ENCODE measurements at places on chromosomes 6 and 20.
A peak's percentile ranks its signal among the peaks of the same experiment; 100 is the strongest.

- DNase-seq, result no peak
Measured at GRCh38 chr20:44081476-44081875, 105.5 kb downstream of the JPH2 start.

- DNase-seq, result no peak
Measured at GRCh38 chr20:13147971-13148370, 73.1 kb upstream of the ISM1 start.

DNA sequence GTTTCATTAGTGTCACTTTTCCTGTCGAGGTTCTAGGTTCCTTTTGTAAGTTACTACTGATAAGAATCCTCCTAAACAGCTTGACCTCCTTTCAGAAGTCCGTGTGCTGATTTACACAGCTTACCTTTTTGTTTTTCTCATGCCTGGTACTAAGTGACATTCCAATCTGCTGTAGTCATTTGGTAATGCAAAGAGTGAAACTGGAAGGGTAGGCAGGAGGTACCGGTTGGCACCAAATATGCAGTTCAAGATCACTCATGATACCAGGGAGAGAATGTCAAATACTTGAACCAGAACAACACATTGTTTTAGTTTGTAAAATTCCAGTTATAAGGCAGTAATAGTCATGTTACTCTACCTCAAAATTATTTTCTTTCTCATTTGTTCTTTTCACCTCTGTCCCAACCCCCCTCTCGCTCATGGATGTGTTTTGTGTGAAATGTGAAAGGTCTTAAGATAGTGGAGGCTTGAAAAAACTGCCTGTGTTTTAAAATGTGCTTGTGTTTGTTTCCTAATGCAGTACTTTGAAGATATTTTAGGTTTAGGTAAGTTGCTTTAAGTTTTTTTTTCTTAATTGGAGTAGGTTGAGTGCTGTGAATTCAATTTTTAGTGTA lies 23.2 kb downstream of the AFDN start:
- no peak for DNase-seq

DNA sequence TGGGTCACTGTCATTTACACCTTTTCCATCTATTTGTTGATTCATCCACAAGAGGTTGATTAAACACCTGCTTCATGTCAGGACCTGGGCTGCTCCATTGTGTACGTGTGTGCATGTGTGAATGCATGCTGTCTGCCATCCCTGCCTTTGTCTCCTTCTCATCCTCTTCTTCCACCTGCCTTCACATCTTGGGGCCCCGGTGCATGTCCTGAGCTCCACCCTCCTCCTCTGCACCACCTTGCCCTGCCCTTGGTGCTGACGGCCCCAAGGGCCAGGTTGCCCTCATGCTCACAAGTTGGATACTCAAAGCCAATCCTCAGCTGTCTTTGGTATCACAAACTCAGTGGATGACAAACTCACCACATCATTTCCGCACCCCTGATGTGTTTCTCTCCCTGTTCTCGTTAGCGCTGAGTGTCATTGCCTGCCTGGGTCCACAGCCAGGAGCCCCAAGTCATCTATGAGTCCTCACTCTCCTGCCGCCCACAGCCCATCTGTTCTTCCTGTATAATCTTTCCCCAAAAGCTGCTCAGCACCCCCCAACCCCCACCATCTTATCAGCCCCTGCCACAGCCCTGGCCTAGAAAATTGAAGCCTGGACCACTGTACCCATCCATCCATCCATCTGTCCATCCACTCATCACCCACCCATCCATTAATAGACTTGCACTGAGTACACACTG lies 85.0 kb downstream of the SRC start:
- DNase-seq, result no peak

GRCh38 chr6:30682143-30683117 lies 4.0 kb downstream of the PPP1R18 start:
- peak; percentile 72 for DNase-seq

DNA sequence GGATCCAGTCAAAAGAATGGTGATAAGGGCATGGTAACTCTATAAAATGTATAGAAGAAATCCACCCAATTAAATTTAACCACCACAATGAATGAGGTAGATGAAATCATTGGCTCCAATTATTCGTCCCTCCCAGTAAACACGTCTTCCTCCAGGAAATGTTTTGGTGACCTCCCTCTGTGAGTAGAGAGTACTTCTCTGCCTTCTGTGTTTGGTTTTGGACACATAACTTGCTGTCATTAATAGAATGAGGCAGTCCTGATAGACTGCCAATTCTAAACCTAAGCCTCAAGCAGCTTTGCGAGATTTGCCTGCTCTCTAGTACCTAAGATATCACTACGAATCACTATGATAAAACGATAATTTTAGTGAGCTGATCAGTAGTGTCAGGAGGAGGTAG lies 632.8 kb downstream of the HDGFL1 start:
- no peak for DNase-seq

DNA sequence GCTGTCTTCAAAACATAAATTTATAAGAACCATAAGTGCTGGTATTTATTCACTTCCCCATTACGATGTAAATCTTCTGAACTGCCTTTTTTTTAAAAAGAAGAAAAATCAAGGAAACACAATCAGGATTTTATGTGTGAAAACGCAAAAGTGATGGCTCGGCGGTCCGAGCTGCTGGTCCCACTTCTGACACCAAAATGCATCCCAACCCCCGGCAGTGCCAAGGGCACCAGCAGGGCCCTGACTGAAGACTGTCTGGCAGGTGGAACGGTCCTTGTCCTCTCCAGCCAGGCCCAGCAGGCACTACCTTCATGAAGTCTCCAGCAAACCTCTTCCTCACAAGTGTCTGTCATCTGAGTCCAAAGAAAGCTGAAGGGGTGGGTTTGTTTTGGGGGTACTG lies 41.2 kb downstream of the TBC1D7 start:
- no peak for DNase-seq

GRCh38 chr6:113464960-113465359 lies 392.2 kb upstream of the MARCKS start:
- DNase-seq, result no peak

DNA sequence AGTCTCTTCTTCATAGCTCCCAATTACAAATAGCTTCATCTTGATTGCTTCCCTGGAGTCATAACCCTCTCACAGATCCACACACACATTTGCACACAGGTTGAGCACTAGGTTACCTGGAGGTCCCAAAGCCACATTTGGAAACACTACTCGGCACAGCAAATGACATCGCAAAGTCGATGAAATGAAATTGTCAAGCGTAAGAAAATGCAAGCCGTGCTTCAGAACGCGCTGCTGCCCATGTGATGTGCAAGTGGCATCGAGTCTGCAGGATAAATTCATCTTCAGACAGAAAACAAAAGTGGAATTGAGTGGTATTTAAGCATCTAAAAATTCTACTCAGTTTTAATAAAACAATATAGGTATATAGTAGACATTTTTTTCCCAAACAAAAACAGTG lies 298.0 kb downstream of the TFAP2C start:
- no peak for DNase-seq

DNA sequence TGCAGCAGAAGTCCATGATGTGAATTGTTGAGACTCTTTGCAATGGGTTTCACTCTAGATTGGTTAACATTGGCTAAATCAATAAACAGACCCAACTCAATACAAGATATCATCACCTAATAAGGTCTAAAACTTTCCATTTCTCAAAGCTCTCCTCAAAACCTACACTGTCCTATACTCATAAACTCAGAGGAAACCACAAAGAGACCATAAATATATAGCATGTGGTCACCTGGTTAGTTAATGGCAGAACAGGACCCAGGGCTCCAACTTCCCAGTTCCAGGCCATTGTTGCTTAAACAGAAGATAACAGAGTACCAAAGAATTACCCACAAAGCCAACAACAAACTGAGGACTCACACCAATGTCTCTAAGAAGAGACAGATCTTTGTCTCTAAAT lies 12.0 kb downstream of the RTN4IP1 start:
- no peak for DNase-seq

DNA sequence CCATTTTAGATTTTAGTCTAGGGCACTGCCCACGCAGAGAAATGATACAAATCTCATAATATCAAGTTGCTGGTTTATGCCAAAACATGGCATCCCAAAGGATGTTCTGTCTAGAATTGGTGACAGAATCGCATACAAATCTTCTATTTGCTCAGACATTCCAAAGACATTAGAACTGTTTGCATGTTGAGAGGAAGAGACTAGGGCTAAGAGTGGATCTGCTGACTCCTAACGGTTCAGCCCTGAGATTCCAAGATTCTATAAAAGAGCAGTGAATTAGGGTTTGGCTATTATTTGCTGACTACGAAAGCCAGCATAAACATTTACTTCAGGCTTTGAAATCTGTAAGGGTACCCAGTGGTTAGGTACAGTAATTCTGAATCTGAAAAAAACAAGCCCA lies 3.6 kb downstream of the EPB41L2 start:
- no peak for DNase-seq

GRCh38 chr6:47202644-47203205 lies 107.0 kb downstream of the TNFRSF21 start:
- no peak for DNase-seq

DNA sequence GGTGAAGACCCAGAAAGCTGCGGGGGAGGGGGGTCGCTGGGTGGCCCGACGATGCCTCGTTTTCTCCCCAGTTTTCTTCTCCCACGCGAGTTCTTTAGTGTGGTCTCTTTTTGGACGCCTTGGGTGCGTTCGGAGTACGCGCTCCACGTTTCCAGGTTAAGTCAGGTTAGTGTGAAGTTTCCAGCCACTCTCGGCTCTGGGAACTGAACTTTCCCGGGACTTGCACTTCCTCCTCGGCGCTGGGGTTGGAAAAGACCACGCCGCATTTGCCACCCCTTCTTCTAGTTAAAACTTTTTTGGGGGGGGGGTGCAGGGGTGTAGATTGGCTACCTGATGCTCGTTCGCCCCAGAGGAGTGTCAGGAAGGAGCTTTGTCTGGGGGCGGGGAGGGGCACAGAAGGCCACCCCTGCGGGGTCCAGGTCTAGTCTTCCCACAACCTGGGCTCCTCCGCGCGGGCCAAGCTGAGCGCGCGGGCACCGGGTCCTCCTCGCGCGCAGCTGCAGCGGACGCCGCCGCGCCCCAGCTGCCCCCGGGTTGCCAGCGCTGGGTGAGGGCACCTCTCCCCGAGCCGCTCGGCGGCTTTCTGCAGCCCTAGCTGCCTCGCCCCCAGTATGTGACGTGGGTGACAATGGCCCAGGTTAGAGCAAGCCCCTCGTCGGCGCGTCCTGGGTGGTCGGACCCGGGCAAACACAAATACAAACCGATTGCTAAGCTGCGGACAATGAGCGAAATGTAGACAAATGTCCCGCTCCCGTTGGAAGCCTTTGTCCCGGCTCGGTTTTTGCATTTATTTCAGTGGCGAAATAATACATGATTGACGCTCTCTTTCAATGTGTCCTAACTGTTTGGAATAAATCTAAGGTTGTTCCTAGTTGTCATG lies 1.7 kb upstream of the NKX2-2 start:
- DNase-seq, result no peak

DNA sequence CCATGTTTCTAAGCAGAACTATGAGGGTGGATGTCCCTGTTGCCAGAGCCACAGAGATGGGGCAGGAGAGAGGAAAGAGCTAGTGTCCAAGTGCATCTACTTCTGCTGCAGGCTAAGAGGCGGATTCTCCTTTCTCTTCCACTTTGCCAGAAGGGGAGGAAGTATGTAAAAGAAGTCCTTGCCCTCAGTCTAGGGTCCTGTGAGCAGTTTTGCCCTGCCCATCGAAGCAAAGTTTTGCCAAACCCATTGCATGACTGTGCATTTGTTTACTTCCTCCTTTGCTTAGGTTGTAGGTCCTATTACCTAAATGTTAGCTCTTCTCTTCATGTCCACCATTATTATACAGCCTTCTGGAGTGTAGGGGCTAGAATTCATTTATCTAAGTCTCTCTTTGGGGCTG lies 106.2 kb upstream of the ARMC2 start:
- DNase-seq, result no peak

DNA sequence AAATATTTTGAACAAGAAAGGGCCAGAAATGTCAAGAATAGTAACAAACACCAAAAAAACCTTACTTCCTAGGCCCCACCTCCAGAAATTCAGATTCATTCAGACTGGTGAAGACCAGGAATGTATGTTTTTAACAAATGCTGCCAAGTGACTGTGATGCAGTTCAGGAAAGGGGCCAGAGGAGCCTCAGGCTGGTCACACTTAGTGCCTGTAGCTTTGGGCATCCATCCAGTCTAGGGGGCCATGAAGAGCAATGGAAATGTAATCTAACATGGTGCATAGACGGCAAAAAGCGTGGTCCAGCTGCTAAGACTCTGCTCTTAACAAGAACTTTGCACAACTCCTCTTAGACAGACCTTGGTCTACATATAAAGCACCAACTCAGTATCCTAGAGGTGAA lies 7.1 kb downstream of the GJA1 start:
- no peak for DNase-seq

DNA sequence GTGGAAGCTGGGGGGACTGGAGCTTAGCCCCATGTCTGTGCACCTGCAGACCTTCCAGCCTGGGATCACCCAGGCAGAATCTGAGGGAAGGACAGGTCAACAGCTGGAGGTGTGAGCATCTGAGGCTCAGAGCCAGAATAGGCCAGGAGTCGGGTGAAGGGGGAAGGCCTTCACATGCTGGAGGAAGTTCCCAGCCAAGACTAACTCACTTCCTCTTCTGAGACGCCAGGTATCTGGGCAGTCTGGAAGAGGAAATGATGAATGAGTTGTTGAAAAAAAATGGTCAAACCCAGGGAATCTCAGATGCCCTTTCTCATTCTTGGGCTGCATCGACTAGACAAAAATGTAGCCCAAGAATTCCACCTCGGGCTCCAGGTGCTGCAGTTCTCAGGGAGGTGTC lies 73.6 kb upstream of the TIAM2 start:
- no peak for DNase-seq

- DNase-seq, result no peak
Measured at GRCh38 chr20:50484271-50484976, 25.8 kb upstream of the PTPN1 start.

DNA sequence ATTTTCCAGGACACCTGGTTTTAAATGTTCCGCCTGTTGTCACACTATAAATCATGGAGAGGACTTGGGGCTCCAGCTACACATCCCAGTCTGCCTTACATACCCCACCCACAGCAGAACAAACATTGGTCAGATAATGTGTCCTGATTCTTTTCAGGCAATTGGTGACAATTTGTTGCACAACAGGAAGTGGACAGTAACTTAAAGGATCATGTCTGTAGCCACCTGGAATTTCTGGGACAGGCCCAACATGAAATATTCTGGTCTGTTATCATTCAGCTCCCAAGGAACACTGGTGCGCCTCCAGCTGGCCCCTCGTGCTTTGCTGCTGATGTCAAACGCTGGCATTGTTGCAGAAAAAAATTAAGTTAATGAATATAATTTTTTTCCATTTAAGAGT lies 117.2 kb downstream of the SOBP start:
- no peak for DNase-seq

DNA sequence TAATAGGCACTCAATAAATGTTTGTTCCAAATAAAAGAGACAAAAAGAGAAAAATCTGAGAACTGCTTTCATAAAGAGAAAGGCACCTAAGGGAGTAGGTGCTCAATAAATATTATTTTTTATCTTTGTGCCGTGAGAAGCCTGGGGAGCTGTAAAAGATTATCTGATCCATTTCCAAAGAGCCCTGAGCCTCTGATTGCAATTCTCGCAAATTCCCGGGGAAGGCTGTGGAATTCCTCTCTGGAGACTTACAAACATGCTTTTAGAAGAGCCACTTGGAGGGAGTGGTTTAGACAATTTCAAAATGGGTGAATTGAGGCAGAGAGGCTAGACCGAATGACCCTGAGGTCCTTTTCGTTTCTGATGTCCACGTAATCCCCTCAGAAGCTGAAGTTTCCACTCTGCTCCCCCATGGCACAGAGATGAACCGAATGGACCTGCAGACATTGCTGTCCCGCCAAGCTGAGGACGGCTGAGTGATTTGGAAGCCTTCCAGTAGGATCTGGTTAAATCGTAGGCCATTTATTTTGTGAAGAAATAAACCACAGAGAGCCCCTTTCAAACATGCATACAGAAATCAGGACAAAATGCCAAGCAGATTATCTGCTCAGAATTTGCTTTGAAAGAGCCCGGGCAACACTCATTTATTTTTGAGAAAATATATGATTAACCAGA lies 77.8 kb downstream of the PKHD1 start:
- no peak for DNase-seq

Measured in activated CD8-positive, alpha-beta memory T cell treated with anti-CD3 and anti-CD28 coated beads for 4 hours (primary cell).